ENCODE measurements at places on chromosomes 2 and 18.

- no peak for DNase-seq
Measured at GRCh38 chr2:70633508-70633907, 79.9 kb upstream of the TGFA start.

DNA sequence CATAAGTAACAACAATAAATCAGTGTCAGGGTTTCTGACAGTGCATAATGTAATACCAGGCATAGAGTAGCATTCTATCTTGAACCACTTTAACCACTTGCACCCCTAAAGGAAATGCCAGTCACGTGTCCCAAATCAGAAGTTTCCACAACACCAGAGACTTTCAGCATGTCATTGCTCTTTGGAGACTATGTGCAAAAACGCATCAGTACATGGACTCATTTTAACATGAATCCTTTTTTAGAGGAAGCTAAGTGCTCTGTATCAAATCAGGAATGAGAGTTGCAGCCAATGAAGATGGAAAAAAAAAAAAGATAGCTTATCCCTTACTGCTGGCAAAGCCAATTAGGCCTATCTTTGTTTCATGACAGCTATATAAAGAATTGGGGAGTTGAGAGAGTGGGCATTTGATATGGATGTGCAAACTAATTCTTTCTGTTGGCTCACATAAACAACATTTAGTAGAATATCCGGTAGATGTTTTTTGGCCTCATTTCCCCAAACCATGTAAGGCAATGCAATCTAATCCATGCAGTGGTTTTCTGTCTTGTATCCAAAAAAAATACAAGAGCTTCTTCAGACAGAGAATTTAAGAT, 353.1 kb downstream of the IRS1 start:
- no peak for DNase-seq

DNA sequence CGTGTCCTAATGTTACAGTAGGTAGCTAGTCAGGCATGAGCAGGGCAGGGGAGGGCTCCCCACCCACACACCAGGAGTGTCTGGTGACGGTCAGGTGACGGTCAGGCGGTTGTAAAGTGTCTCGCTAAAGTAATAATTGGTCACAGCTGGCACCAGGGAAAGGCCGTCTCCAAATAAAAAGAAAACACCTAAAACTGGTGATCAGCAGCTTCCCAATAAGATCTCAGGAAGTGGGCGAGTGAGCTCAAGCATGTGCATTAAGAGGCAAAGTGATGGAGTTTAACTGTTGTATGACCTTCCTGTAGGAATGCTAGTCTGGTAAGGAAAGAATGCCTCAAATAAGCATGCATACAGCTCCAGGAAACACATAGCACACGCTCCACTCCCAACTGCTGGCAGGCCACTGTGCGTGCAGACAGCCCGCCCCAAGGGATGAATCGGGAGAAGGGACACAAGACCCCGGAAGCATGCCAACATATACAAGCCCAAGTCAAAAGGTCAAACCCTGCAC, 177.1 kb downstream of the RNF144A start:
- DNase-seq: peak; percentile 25

GRCh38 chr2:105320651-105321215, 8.8 kb downstream of the TGFBRAP1 start:
- no peak for DNase-seq

- DNase-seq: peak; percentile 38
Measured at GRCh38 chr2:11744631-11745394, 1.6 kb upstream of the LPIN1 start.

DNA sequence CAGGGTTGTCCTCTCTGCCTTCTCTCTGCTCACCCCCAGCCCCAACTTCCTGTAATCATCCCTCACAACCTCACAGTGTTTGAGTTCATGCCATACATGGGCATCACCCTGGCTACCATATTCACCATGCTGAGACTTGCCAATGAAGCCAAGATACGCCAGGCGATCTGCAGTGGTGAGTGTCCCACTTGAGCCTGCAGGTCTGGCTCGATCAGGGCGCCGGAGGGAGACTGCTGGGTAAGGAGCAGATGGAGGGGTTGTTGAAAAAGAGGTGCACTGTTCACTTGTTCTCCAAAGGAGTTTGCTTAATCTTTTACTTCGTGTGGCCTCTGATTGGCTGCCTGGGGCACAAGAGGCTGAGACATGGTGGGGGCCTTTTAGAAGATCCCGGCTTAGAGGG, 14.6 kb downstream of the MROH2A start:
- no peak for DNase-seq

- no peak for DNase-seq
Measured at GRCh38 chr2:45789317-45789716, 137.8 kb downstream of the PRKCE start.

GRCh38 chr2:226079196-226079595, 679.7 kb downstream of the NYAP2 start:
- DNase-seq: no peak

- no peak for DNase-seq
Measured at GRCh38 chr2:133569286-133569830, 1.1 kb upstream of the NCKAP5 start.

GRCh38 chr2:28452534-28453081, 43.3 kb upstream of the PLB1 start:
- peak; percentile 85 for DNase-seq

GRCh38 chr18:32189790-32190189, at the start of gene MEP1B:
MEP1B (plus strand) TSS chr18:32190039; CDS start chr18:32190071, 32 bp downstream.
- DNase-seq: no peak

DNA sequence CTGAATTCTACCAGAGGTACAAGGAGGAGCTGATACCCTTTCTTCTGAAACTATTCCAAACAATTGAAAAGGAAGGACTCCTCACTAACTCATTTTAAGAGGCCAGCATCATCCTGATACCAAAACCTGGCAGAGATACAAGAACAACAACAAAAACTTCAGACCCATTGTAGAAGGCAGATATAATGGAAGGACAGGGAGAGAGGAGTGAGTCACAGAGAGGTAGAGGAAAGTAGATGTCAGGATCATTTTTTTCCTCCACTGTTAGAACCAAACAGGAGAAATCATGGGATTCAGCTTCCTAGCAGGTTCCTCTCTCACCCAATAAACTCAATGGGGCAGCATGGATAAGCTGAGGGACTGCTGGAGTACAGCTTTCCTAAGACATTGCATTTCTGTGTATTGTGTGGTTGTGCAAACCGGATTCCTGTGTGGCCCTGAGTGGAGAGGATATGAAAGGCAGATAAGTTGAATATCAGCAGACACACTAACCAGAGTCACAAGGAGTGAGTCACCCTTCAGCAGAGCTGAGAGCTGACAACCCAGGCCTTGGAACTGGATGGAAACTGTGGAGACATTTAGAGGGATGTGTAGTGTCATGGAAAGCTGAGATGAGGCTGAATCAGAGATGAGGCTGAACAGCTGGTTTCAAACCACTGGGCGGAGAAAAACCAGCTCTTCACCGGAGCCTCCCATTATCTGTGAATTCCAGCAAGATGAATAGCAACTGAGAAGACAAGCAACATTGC, 60.9 kb upstream of the MMADHC start:
- DNase-seq: peak; percentile 20

DNA sequence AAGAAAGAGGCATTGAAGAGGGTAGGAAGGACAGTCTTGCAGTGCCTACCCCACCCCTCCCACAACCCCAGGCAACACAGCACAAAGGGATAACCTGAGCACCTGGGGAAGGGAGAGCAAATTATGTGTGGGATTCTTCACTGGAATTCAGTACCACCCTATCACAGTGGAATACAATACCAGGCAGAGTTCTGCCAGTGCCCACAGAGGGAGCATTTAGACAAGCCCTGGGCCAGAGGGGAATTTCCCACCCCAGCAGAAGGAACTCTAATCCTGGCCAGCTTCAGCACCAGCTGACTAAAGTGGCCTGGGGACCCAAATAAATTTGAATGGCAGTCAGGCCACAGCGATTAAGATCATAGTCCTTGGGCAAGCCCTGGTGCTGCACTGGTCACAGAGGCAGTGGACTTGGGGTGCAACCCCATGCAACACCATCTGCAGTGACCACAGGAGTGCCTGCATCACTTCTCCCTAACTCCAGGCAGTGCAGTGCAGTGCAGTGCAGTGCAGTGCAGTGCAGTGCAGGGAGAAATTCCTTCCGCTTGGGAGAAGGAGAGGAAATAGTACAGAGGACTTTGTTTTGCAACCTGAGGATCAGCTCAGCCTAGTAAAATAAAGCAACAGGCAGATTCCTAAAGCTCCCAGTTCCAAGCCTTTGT, 147.8 kb upstream of the SRD5A2 start:
- no peak for DNase-seq

- no peak for DNase-seq
Measured at GRCh38 chr2:209763106-209763505, 8.5 kb upstream of the UNC80 start.
